Activated T-cell treated with anti-CD3 and anti-CD28 coated beads for 48 hours (primary cell): ENCODE measurements at places on chromosomes 2 and 18.

DNA sequence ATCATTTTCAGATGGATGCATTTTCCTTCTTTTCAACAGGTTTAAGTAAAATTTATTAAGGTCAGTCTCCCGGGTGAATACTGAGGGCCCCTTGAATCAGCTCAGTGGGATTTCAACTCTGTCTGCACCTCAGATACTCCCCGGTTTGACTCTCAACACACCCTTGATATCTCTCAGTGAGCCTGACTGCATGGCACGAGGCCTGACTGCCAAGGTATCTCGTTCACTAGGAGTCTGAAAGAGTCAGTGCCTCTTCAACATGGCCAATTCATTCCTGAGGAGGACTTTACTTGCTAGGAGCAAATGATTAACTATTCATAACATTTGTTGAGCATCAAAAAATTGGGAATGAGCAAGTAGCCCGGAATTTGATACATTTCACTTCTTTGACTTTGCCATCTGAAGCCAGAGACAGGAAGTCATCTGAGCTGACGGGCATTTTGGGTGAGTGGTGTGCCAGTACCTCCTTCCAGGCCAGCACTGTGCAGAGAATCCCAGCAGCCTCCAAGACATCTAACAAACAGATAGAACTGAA, 81.0 kb downstream of the VAPA start:
- DNase-seq: no peak

DNA sequence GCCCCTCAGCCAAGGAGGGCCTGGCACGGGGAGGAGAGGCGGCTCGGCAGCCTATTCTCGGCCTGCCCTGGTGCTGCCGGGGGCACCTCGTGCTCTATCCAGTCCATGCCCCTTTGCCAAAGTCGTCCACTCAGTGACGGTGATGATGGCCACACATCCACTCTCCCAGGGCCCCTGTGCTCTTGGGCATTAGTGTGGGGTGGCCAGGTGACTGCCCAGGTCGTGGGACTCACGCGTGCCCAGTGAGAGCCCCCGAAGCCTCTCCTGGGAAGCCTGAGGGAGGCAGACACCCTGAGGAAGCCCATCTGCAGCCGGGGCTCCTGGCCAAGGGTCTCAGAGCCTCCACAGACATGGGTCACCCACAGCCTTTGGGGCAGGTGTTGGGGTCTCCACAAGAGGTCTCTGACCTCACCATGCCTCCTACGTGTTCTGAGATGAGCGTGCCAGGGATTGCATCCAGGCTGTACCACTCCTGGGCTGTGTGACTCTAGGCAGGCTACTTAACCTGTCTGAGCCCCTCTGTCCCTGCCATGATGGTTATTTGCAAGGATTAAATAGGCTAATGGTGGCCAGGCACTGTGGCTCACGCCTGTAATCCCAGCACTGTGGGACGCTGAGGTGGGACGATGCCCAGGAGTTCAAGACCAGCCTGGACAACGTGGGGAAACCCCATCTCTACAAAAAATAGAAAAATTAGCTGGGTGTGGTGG, 12.9 kb downstream of the RAMP1 start:
- no peak for DNase-seq

DNA sequence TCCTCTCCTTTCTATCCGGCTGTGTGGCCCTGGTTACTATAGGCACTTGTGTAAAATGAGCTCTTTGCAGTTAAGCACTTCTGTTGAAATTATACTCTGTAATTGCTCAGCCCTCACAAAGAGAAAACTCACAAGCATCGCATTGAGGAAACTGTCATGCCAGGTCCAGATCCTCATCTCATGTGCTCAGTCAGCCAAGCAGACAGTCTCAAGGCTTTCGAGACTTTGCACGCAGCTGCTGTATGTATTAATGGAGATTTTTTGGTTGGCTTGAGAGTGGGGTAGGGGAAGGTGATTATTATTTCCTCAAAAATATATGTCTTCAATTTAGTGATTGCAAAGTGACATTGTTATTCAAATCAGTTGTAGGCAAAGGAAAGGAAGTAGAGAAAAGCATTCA, 33.0 kb upstream of the PHLPP1 start:
- no peak for DNase-seq

- no peak for DNase-seq
Observed at GRCh38 chr18:39801010-39801409, 2154.0 kb upstream of the PIK3C3 start.

DNA sequence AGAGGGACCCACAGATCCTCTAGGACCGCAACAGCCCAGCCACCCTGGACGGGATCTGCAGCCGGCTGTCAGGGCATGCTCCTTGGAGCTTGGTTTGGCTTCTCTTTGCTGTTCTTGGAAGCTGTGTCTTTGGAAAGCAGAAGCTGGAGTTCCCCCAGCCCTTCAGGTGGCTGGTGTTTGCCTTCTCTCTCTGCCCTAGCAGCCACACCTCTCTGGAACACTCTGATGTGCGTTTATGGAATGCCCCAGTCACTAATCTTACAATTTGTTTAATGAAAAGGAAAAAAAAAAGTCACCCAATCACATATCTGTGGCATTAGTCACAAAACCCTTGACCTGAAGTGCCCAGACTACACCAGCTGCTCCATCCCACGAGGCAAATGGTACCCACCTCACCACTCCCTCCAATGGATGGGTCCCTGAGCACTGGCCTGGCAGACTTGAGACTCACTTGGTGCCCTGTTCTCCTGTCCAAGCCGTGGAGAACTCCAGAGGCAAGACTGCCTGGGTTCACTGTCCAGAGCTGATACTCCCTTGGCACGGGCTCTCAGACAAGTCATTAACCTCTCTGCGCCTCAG, 70.2 kb upstream of the DAPL1 start:
- DNase-seq: no peak

- DNase-seq: no peak
Observed at GRCh38 chr2:25794544-25795276, 83.6 kb downstream of the ASXL2 start.

GRCh38 chr2:120219291-120219690, 3.9 kb downstream of the TMEM185B start:
- DNase-seq: no peak

DNA sequence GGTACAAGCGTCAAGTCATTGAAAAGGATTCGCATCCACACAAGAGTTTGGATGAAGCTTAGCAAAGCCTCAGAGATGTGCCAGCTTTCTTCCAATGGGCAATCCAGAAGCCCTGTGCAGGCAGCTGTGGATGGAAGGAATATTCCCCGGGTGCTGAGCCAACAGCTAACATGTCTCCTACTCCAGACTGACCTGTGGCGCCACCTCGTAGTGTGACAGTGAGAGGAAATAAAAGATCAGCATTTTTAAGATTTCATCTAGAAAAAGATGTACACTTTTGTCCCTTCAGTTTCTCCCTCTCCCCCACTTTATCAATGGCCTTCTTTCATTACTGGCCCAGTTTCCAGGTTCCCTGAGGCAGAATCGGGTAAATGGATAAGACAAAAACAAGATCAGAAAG, 48.9 kb upstream of the SPATS2L start:
- DNase-seq: no peak

DNA sequence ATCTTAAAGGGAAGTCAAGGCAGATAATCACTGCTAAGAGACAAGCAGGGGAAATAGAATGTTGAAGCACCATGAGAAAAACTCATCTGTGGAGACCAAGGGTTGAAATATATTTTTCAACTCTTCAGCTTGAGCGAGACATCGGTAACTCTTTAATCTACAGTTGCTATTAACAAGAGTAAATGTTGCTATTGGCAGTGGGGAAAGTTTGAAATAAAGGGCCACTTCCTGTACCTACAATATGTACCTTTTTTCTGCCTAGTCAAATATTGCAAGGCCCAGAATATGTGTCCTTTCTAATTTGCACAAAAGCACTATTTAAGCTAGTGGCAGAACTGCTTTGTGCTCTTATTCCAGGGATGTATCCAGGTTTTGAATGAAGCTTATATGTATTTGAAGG, 65.8 kb downstream of the EFEMP1 start:
- DNase-seq: no peak

DNA sequence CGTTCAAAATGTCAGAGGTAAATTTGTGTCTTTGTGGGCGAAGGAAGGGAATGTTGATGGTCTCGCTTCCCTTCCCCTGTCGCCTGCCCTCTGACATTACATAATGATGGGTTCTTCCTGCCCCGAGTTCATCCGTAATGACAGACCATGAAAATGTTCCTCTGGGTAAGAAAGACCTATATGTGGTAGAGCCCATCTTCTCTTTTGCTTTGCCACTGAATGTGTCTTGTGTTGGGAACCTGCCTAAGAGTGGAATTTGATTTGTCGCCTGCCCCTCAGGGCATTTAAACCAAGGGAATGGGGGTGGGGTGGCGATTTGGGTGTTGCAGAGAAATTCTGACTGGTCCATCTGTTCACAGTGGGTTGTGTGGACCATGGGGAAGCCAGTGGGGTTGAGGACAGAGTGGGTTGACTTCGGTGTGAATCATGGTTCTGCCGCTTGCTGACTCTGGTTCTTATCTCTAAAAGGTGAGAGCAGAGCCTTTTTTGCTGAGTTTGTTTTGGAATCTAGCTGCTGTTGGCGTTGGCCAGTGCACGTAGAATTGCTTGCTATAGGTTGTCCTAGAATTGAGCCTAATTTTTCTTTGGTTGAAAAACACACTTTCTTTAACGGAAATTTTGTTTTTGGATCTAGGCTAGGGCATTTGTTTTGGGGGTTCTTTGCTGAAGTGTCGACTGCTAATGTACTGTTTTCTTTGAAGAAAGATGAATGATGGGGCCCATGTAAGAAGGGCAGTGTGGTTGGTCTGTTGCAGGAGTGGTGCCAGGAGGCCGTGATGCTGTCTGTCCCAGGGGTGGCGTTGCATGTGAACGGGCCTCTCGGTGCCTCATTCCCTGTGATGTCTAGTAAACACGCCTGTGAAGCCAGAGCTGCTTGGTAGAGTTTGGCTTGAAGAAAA, 1.3 kb downstream of the INPP4A start:
- DNase-seq: no peak

GRCh38 chr2:237698358-237698694, 70.9 kb downstream of the LRRFIP1 start:
- DNase-seq: no peak

DNA sequence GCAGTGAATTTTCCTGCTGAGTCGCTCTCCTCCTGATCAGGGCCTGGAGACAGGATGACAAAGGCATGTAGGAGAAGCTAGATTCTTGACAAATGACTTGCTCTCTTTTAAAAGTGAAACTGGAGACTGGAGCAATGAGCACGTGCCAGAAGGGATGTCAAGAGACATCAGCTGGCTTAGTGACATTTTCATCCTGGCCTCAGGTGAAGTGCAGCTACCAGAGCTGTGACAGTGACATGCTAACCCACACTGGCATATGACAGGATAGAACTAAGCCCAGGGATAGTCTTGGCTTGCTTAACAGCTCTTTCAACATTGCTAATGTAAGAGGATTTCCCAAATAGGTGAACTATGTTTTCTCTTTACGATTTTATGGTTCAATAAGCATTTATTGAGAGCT, 757.5 kb upstream of the DDX18 start:
- no peak for DNase-seq

- no peak for DNase-seq
Observed at GRCh38 chr2:216316743-216317142, 55.5 kb downstream of the MARCHF4 start.

DNA sequence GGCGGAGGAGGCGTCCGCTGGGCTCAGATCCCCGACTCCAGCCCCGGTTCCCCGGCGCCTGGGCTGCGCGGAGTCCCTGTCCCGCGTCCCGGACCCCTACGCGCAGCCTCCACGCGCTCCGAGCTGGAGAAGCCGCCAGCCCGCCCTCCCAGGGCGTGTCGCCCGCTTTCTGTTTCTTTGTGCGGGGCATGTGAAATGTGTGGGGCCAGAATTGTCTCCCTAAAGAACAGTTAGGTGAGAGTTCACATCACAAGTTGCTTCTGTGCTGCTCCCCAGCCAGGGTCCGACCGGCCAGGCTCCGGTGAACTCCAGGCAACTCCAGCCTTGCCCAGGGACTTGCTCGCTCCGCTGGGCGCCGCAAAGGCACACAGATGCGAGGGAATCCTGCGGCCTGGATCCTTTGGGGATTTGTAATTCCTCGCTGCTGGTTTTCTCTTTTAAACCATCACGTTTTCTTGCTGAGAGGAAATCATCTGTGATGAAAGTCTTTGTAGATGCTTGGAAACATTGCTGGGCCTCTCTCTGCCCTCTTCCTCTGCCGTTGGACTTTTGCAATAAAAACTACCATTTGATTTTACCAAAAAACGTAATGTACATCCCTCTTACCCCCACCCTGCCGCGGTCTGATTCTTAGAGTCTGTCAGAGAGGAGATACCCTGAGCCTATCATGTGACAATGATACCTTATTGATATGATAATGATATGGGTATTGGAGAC, 631 bp downstream of the GYPC start:
- DNase-seq: peak; percentile 33

DNA sequence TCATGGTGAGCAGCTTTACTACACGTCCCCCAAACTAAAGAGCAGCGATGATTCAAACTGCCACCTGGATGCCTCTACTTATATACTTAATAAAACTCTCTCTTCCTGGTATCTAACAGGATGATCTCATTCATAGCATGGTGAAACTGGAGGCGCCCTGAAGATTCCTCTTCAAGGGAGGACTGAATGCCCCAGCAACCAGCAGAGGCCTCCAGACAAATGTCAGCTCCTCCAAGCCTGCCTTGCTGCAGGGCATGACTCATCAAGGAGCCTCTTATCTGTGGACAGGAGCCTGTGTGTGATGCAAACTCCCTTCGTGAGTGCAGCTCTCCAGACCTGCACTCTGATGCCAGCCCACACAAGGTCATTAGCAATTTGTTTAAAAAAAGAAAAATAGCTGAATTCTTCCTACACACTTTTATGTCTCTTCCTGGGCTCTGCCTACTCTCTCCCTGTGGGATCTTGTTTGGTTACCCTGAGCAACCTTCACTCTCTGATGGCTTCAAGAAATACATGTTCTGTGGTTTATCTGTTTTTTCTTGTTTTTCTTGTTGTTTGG, 30.2 kb downstream of the LONRF2 start:
- DNase-seq: peak; percentile 34

DNA sequence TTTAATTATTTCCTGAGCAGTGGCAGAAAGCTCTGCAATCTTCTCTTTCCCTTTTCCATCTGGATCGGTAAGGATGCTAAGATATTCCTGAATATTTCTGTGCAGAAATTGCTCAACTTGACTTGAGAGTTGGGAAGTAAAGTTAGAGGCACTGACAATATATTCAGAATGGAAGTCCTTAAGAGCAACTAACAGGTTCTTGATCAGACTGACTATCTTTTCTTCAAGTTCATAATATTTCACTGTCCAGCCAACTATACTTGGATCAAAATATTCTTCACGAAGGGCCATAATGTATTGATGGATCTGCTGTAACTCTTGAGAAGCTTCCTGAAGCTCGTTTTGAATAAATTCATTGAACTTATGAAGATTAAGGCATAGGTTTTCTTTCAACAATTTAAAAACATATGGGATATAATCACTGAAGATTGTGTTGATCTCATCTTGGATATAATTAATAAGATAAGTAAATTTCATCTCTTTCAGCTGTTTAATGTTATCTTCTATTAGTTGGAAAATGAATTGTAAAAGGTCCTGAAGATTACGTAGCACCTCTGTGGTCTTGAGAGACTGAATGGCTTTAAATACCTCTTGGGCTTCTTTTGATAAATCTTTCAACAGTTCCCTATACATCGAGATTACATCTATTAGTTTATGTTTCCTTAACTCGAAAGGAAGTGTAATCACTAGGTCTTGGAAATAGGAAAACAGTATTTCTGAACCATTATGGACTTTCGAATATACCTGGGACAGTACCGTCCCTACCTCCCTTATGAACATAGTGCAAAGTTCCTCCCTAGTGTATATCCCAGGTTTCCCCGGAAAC, 41.7 kb downstream of the APOB start:
- no peak for DNase-seq

GRCh38 chr2:136693966-136694365, 71.4 kb upstream of the THSD7B start:
- no peak for DNase-seq

GRCh38 chr2:69634196-69634821, 9.2 kb downstream of the AAK1 start:
- no peak for DNase-seq
